ENCODE measurements at places on chromosomes 12 and 14.

GRCh38 chr14:68238976-68239375, 419.4 kb downstream of the RAD51B start:
- DNase-seq = no peak

DNA sequence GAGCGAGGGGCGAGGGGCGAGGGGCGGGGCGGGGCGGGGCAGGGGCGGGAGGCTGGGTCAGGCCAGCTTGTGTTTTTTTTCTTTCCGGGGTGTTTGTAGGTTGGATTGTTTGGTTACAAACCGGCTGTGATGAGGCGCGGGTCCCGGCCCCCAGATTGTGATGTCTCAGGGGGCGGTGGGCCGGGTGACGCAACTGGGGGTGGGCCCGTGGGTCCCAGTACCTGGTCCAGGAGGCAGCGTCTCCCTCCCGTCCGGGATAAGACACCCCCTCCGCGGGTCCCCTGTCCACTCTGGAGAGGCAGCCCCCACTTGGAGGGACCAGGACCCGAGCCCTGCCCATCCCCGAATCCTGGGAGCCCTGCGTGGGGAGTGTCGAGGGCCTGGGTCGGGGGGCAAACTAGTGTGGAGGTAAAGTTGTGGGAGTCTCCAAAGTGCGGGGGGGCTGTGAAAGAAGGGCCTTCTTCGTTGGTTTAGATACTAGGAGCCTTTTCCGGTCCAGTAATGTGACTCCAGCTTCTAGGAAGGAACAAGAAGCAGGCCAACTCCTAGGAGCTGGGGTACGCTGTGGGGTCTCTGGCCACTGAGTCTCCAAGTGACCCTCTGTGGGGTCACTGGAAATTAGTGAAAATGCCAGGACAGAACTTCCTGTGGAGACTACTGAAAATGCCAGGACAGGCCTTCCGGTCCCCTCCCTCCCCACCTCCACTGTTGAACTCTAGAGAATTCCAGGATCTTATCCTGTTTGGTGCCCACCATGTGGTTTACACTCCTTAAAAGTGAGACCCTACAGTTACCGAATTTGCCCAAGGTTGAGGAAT, 579 bp upstream of the CLMN start:
- DNase-seq = no peak

GRCh38 chr12:92973614-92974013, 44.5 kb upstream of the EEA1 start:
- peak; percentile 80 for DNase-seq

DNA sequence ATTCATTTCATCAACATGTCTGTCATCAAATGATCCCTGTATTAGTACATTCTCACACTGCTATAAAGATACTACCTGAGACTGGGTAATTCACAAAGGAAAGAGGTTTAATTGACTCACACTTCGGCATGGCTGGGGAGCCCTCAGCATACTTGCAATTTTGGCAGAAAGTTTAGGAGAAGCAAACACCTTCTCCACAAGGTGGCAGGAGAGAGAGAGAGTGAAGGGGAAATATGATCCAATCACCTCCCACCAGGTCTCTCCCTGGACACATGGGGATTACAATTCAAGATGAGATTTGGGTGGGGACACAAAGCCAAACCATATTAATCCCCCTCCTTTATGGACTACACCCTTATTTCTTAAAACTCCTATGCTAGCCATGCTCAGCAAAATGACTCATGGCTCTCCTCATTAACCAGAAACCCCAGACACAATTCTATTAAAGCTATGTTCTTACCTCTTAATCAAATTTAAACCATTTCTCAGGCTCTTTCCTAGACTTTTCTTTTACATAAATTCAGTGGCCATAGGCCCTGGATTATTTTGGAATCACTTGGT, 932.3 kb downstream of the FLRT2 start:
- peak; percentile 6 for DNase-seq

DNA sequence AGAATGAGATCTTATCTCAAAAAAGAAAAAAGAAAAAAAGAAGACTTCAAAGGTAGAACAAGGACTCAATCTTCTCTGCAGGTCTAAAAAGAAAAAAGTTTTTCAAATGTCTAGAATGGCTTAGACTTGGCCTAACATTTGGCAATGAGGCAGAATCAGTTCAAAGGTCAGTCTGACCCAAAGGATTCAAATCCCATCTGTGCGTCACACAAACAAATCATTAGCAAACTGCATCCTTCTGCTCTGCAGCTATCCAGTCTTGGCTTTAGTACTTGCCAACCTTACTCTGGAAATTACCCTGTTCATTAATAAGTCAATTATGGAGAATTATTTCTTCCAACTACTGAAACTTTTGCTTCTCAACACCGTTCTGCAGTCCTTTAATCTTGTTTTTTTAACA, 3.1 kb downstream of the YAF2 start:
- DNase-seq = no peak

GRCh38 chr12:101414533-101415119, 7.1 kb upstream of the ARL1 start:
- peak; percentile 8 for DNase-seq

Data from HL-60 (cell line).